ENCODE measurements at places on chromosomes 1 and 21.

DNA sequence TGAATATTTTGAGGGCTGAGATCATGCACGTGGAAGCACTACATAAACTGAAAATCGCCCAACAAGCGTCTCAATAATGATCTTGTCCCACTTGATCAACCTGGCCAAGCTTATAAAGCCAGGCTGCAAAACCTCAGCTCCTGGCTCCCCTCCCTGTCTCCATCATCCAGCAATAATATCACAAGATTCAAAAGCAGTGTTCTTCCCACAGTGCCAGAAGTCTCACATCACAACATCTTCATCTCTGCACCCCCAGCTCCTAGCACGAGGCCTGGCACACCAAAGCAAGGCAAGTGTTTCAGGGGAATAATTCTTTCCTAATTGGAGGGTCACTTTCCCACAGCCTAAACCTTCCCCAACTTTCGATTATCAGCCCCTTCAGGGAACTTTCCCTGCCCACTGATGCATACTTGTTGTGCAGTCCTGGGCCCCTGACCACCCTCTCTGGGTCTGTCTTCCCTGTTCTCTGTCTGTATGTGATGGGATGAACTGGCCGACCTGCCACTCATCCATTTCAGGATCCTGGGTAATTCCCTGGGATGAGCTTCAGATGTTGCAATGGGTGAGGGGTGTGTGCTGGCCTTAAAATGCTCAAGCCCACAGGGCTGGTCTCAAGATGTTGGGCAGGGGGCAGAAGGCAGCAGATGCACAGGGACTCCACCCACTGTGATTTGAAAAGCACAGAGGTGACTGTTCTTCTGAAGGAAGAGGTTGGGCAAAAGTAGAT, 129.0 kb downstream of the DMRTB1 start:
- DNase-seq = no peak

GRCh38 chr1:56137521-56138505, 441.6 kb downstream of the PLPP3 start:
- DNase-seq = no peak

- DNase-seq = no peak
Measured at GRCh38 chr1:25170439-25170838, 61.9 kb downstream of the SYF2 start.

DNA sequence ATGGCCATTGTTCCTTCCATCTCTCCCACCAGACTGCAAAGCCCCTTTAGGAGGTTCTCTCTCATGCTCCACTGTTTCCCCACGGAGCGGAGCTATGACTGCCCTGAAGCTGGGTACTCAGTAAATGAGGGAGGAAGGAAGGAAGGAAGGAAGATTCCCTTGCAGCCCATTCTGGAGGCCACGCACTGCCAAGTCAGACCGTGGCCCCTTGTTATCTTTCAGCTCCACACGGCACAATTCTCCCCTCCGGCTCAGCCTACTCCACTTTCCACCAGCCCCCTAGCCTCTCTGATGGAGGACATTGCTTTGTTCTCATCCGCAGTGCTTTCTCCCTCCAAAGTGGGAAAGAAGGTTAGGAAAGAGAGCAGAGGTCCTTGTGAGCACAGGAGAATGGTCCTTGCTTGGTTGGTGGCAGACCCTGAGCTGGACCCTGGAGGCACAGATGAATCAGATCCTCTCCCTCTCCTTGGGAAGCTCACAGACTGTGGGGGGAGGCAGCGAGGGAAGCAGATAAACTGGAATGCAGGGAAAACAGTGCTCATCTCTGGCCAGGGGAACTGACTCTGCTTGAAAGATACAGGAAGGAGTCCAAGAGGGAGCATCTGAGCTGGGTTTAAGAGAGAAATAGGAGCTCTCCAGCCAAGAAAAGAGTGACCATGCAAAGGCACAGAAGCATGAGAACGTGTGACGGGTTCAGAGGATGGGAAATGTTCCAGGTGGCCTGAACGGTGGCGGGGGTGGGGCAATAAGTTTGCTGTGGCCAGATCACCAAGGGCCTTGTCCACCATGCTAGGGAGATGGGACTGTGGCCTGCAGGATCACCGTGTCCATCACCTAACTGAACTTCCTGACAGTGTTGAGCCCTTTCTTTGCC, 52.6 kb downstream of the GLIS1 start:
- DNase-seq = no peak

DNA sequence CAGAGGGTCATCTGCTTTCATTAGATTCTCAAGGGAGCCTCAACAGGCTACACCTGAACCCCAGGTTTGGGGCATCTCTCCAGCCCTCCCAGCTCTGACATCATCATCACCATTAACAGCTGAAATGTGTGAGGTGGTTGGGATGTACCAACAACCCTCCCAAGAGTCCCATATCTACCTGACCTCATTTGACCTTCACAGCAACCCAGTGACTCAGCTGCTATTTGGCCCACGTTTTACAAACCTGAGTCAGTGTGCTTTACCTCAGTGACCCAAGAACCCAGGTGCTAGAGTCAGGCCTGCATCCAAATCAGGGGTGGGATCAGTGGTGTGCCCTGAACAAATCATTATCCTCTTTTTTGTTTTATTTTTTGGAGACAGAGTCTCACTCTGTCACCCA, 53.3 kb upstream of the TINAGL1 start:
- no peak for DNase-seq

DNA sequence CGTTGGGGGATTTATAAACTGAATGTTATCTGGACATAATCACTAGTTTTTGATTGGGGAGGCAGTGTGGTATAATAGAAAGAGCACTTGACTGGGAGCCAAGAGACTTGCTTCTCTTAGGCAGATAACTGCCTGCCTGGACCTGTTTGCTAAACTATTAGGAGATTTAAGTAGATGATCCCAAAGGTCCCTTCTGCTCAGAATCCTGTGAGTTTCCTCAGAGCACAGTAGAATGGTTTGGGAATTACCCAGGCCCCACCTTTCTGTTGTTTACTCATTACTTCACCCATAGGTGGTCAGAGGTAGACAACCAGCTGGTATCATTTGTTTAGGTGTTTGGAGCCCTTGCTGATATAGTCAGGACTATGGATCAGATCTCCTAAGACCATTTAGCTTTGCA, 10.3 kb upstream of the PODN start:
- no peak for DNase-seq
